NCI-H1436 (cell line): ENCODE measurements at places on chromosomes 7 and 10.

DNA sequence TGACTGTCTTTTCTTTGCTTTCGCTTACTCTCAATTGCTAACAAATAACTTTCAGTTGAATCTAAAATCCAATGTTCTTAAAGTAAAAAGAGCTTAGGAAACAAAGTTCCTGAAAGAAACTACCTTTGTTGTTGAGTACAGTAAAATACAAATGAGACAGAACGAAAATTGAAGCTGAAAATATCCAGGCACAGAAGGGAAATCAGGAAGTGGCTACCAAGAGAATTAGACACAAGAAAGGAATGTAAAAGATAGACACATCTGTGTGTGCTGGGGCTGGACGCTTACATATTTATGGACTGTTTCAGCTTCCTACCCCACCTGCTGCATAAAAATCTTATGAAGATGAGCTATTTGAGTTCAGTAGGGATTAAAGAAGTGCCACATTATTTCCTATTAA is 161.7 kb upstream of the PLXDC2 start:
- DNase-seq = no peak

- no peak for DNase-seq
Measured at GRCh38 chr7:27527348-27527714, 135.4 kb downstream of the HIBADH start.

GRCh38 chr10:119252051-119252465 is 44.7 kb downstream of the GRK5 start:
- no peak for DNase-seq

- no peak for DNase-seq
Measured at GRCh38 chr7:41709621-41710020, 6.7 kb upstream of the INHBA start.

GRCh38 chr10:131779661-131780394 is 121.0 kb upstream of the PPP2R2D start:
- DNase-seq = no peak
